Activated CD4-positive, alpha-beta T cell treated with anti-CD3 and anti-CD28 coated beads for 4 hours (primary cell): ENCODE measurements at places on chromosomes 5 and 9.
A peak's percentile ranks its signal among the peaks of the same experiment; 100 is the strongest.

- DNase-seq = no peak
These were observed 94.9 kb downstream of the HTR4 start for GRCh38 chr5:148559461-148559860.

DNA sequence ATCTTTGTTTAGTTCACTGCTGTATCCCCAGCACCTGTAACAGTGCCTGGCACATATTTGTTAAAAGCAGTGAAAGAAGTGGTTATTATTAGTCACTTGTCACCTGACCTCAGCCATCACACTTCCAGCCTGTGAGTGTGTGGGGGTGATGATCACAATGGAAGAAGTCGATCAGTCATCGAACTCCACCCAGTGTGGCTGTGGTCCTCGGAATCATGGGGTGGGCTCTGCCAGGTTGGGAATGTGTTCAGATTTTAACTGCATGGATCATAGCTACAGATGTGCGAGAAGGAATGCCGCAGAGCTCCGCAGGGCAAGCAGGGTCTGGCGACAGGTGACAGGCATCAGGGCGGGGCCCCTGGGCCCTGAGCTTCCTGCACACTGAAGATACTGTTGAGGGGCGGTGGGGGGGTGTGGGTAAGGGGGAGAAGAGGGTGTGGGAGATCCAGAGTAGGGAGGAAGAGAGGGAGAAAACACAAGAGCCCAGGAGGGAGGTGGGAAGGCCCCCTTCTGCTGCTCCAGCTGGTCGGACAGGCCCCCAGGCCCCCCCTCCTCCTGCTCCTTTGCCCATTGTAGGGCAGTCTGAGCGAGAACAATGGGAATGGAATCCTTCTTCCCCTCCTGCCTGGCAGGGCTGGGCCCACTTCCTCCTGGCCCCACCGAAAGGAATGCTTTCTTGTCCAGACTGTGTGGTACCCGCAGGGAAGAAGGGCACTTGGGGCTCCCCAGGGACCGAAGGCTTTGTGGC, 89.6 kb downstream of the SPRY4 start:
- DNase-seq = peak; percentile 38

GRCh38 chr9:132894862-132895835, 16.5 kb downstream of the SPACA9 start:
- no peak for DNase-seq

GRCh38 chr5:139637438-139638089, 10.6 kb upstream of the CXXC5 start:
- peak; percentile 38 for DNase-seq

GRCh38 chr9:137986268-137987099, 108.9 kb downstream of the CACNA1B start:
- no peak for DNase-seq

- DNase-seq = no peak
These were observed 303.0 kb downstream of the PARP8 start for GRCh38 chr5:50969151-50970031.

DNA sequence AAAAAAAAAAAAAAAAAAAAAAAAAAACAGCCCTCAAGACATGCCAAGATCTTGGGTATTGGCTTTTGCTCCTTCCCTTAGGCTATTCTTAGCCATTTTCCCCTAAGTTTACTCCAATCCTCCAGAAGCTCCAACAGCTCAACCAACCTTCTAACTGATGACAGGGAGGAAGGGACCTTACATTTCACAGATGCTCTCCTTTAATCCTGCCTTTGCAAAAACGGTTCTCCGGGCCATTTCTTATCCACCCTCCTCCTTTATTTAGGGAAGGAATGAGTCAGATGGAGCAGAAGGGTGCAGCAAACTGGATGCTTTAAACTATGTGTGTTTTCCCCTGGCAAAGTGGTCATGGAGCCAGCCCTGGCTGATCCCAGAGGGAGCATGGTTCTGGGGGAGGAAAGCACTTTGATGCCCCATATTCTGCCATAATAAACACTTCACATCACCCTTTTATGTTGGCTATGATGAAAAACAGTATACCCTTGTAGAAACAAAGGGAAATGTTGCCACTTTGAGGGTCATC, 369.4 kb upstream of the DMAC1 start:
- DNase-seq = no peak

DNA sequence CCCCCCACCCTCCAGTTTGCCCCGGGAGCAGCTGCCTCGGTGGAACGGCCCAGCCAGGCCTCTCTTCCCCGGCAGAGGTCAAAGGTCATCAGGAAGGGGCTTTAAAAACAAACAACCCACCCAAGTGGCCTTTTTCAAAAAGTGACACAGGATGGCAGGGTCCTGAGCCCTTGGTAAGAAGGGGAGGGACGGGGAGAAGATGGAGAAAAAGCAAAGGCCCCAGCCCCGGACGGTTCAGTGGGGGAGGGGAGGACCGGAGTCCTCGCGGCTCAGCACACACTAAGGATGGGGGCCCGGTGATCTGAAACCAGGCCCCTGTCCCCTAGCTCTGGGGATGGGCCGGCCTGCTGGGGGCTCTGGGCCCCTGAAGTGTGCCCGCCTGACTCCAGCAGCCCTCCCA, 1.1 kb downstream of the PRRX2 start:
- DNase-seq = no peak

- DNase-seq = no peak
These were observed at the start of gene PAEP for GRCh38 chr9:135561391-135562234. TSS of gene PAEP (plus strand) at chr9:135561756.

GRCh38 chr5:2802693-2803365, 51.4 kb upstream of the IRX2 start:
- no peak for DNase-seq

GRCh38 chr5:179307013-179307800, 38.1 kb downstream of the ADAMTS2 start:
- DNase-seq = no peak

- DNase-seq = no peak
These were observed 8.6 kb downstream of the TLN1 start for GRCh38 chr9:35723426-35723825.

GRCh38 chr5:97417986-97418385, 234.9 kb upstream of the RIOK2 start:
- no peak for DNase-seq

DNA sequence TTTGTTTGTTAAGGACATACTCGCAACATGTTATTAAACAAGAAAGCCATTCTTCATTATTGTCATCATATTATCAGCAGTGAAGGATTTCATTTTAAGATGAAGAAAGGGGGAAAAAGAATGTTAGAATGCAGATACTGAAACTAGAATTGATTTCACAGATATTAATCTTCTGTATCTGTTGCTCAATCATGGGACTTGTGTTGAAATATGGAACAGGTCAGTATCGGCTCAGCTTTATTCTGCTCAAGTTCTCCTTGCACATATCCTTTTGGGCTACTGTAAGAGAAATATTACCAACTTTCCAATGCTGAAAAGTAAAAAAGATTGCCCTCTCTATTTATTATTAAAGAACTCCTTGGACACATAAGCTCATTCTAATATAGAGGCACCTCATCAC, 13.8 kb upstream of the ANXA1 start:
- no peak for DNase-seq

DNA sequence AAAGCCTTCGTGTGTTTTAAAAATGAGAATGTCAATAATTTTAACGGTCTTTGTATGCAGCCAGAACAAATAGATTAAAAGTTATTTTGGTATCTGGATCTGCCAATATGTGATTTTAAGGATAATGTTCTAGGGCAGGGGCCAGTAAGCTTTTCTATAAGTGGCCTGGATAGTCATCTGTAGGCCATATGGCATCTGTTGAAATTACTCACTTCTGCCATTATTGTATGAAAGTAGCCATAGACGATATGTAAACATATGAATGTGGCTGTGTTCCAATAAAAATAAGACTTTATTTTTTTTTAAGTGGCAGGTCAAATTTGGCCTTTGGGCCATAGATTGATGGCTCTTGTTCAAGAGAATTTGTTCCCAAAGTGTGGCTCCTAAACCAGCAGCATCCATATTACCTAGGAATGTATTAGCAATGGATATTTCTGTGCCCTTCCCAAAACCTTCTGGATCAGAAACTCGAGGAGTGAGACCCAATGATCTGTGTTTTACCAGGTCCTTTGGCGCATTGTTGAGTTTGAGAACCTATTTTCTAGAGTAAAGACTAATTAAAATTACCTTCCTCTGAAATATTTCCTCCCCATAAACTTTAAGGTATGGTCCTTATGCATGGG, 55.9 kb downstream of the C6 start:
- no peak for DNase-seq

- no peak for DNase-seq
These were observed 75.4 kb downstream of the CFAP77 start for GRCh38 chr9:132485393-132485792.

GRCh38 chr9:80175286-80176150, 603.8 kb downstream of the TLE4 start:
- no peak for DNase-seq

DNA sequence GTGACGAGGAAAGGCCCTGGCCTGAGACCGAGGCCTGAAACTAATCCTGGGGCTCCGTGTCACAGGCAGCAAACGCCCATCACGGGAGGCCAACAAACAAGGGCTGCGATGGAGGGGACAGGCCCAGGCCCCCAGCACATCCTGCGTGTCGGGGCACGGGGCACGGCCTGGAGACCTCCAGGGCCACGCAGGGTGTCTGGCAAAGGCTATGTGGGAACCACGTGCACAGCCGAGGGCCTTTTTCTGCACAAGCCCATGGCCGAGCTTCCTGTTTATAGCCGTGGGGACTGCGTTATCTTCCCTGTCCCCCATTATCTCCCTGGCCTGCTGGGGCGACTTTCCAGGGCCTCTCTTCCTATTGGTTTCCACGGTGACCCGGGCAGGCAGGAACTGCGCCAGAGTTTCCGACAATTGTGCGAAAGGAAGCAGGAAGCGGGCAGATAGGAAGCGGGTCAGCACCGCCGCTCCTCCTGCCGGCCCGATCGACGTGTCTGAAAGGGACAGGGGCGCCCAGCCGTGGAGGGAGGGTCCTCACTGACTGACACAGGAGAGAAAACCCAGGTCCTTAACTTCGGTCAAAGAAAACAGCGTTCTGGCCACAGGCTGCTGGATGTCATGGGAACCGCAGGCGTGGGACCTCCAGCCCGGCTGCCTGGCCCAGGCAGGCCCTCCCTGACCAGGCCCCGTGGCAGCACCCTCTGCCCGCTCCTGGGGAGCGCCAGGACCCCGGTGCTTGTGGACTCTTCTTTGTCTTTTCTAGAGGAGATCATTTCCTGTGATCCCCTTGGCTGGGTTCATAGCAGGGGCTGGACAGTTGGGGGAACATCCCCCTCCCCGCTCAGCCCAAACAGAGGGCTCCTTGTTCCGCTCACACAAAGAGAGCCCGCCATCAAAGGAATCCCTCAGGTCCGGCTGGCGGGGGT, 29.1 kb upstream of the SEC16A start:
- no peak for DNase-seq

- no peak for DNase-seq
These were observed 141.4 kb downstream of the TMEM38B start for GRCh38 chr9:105835721-105836120.

DNA sequence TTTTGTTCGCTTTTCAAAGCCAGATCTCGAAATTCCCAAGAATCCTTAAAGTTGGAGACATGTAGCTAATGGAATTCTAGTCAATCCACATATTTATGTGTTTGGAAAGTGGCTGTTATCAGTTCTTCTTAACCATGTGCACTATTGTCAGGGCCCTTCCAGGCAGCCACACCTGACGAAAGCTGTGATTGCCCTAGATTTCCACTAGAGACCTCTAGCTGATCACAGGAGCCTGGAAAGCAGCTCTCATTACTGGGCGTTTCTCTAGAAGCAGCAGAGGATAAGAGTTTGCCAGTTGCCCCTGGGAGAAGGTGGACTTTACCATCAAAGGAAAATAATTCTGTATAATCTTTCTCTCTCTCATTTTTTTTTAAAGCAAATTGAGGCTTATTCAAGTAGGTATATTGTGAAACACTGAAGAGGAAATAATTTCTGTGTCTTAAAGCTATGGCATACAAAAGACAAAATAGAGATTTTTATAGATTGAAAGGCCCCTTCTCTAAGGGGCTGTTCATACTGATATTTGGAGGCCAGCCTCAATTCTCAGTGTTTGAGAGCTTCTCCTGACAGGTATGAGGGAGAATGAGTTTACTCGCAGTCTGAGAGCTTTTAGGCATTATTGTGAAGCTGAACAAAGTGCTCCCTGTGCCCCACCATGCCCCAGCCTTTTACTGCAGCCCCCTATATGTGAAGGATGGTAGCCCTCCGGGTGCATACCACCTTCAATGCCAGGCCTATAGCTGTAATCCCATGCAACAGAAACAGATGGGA, 405.4 kb upstream of the ACTBL2 start:
- no peak for DNase-seq

GRCh38 chr5:173758676-173759075, 129.5 kb upstream of the CPEB4 start:
- no peak for DNase-seq

GRCh38 chr9:129889122-129889940, 54.1 kb downstream of the USP20 start:
- peak; percentile 42 for DNase-seq

DNA sequence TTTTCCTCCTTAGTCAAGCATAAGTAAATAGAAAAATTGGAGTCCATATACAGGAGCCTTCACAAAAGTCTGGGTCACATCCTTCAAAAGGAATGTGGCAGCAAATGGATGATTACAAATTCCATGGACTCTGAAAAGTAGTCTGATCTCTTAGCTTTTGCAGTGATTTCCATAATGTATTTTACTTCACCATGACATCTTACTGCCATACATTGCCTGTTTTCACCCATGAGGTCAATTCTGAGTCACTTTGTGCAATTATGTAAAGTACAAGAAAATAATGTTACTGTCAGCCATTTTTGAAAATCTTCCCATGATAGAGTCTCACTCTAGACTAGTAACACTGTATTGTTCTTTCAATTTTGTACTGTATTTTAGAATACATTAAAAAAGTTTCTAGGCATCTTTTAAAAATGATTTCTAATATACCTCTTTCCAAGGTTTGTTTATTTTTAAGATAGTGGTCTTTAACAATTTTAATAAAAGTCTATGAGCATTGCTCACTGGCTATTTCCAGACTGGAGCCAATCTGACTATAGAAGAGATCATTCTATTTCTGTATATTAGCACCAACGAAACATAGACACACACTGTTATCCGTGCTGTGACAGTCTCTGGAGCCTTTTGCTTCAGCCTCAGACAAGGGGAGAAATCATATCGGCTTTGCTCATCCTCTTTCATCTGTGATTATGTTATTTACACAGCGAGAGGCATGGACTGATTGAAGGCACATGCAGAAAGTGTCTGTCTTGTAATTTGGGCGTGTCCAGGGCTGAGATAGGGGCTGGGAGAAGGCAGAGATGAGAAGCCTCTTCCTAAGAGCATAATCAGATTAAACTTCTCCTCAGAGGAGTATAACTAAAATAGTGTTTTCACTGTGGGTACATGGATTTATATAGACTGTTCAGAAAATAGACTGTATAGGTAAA, 22.9 kb upstream of the ACTBL2 start:
- no peak for DNase-seq

DNA sequence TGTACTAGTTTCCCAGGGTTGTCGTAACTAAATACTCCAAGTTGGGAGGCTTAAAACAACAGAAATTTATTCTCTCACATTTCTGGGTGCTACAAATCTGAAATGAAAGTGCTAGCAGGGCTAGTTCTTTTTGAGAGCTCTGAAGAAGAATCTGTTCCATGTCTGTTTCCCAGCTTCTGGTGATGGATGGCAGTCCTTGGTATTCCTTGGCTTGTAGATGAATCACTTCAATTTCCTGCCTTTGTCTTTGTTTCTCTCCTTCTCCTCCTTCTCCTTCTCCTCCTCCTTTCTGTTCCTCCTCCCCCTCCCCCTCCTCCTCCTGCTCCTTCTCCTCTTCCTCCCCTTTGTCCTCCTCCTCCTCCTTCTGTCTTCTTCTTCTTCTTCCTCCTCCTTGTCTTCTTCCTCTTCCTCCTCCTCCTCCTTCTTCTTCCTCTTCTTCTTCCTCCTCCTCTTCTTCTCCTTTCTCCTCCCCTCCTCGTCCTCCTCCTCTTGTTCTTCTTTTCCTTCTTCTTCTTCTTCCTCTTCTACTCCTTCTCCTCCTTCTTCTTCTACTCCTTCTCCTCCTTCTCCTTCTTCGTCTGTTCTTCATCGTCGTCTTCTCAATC, 104.7 kb upstream of the ANKRD55 start:
- DNase-seq = no peak
